T follicular helper cell (primary cell): ENCODE measurements at places on chromosomes 16 and 17.

DNA sequence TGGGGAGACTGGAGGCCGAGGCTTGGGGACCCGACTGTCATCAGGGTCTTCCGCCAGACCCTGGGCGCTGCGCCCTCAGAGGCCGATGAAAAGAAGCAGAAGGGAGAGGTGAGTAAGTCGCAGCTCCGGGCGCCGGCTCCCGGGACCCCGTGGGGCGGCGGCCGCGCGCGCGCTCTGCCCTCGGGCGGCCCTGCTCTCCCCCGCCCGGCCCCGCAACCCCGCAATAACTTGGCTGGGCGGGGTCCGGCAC is 392 bp upstream of the ABHD15 start:
- no peak for DNase-seq

GRCh38 chr16:24670623-24671454 is 58.6 kb upstream of the TNRC6A start:
- no peak for DNase-seq

DNA sequence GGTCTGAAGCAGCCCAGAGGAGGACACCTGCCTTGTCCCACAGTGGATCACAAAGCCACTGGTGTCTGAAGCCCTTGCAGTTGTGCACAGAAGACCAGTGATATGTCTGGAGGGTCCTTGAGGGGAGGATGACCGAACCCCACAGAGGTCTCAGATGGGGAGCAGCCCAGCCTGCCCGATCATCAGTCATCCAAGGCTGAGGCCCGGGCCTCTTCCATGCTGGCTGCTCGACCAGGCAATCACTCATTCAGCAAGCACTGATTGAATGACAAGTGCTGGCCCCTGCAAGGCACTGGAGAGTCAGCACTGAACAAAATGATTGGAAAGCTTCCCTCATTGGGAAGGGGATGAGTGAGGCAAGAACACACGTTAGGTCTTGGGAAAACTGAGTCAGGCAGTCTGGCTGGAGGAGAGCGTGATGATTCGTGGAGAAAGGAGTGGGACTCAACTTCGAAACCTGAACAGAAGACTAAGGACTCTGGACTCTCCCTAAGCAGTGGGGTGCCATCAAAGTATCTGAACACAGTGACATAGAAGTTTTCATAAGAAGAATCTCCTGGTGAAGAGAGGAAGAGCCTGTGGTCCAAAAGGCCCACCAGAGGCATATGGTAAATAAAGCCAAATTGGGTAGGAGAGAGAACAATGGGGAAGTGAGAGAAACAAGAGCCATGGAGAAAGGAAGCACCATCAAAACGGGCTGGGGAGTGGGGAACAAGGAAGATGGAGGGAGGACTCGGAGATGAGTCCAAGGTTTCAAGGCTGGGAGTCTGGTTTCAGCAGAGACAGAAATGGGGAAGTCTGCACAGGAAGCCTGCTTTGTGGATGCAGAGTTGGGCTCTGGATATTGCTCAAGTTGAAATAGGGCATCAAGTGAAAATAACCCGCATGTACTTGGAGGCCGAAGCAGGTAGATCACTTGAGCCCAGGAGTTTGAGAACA is 10.2 kb downstream of the PIK3R5 start:
- DNase-seq = no peak

DNA sequence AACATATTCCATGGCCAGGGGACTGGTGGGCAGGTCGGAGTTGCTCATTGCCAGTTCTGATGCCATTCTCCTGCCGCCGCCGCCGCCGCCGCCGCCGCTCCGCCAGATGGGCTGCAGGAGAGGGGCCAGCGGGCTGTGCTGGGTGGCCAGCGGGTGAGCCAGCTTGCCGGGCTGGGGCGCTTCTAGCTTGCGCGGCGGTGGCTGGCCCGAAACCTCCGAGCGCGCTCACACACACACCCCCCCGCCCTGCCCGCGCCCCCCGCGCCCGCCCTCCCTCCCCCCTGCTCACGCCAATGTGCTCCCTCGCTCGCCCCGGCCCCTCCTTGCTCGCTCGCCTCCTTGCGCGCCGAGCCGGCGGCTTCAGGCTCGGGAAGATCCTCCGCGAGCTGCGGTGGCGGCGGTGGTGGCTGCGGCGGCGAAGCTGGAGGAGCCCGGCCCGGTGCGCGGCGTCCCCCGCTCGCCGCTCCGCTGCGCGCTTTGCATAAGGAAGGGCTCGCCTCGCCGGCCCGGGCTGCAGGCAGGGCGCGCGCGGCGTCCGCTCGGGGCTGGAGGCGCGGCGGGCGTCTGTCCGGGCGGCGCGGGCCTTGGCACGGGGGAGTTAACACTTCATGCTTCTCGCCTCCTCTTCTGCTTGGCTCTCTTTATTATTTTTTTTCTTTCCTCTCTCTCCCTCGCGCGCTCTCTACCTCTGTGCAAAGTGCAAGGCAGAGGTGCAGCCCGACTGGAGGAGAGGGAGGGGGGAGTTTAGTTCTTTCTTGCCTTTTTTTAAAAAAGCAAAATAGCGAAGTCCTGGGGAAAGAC is 500 bp downstream of the MAF start:
- DNase-seq = peak; percentile 30

DNA sequence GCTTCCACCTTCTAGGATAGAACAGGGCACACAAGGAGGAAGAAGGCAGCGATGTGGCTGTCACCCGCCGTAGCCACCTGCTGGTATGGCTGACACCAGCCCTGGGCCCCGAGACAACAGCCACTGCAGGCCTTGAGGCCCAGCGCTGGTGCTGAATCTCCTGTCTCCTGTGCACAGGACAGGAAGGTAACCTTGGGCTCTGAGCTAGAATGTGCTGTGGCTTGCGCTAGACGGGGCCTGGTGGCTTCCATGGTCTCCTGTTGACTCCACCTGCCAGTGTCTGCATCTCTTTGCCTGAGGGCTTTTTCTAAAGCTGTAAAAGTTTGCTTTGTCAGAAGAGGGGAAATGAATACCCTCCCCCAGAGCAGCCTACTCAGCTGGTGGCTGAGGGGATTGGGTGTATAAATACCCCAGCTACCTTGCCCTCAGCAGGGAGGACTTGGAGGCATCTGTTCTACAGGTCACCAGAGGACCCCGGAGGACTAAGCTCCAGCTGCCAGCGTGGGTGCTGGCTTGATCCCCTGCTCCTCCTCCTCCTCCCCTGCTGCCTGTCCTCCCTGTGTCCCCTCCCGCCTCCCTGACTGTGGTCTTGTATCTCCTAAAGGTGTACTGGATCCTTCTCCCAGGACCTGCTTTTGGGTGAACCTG is 76.1 kb upstream of the SDK2 start:
- no peak for DNase-seq

DNA sequence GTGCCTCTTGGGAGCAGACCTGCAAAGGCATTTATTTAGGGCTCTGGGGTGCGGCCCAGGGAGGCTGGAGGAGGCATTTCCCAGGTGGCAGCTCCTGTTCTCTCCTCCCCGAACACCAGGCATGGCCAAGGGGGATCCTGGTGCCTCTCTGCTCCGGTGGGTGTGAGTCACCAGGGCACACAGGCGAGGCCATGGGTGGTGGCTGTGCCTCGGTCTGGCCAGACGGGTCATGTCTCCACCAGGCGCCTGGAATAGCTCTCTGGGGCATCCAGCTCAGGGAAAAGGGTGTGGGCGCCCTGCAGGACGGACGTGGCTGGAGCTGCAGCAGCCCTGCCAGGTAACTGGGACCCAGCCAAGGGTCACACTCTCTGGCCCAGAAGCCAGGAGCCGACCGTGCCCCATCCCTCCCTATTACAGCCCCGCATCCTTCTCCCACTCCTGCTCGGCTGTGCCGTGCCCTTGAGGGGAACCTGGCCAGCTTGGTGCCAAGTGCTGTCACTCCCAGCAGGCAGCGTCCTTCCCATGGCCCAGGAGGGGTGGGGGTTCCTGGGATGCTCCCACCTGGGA is 25.8 kb downstream of the SOX8 start:
- no peak for DNase-seq

GRCh38 chr16:4799171-4799855 is 3.1 kb downstream of the ROGDI start:
- no peak for DNase-seq

- DNase-seq = no peak
These were observed 11.9 kb downstream of the MCRIP1 start for GRCh38 chr17:81821147-81821546.

GRCh38 chr16:75287708-75288107 is 36.3 kb upstream of the BCAR1 start:
- no peak for DNase-seq

- DNase-seq = peak; percentile 43
These were observed 53.2 kb downstream of the NT5M start for GRCh38 chr17:17356149-17356930.

- DNase-seq = no peak
These were observed at the start of gene GSG1L for GRCh38 chr16:28063591-28064061. TSS of gene GSG1L (minus strand) at chr16:28063714. CDS start at chr16:28063424, 290 bp downstream.

GRCh38 chr16:12291989-12292759 is 315.6 kb downstream of the SNX29 start:
- no peak for DNase-seq

DNA sequence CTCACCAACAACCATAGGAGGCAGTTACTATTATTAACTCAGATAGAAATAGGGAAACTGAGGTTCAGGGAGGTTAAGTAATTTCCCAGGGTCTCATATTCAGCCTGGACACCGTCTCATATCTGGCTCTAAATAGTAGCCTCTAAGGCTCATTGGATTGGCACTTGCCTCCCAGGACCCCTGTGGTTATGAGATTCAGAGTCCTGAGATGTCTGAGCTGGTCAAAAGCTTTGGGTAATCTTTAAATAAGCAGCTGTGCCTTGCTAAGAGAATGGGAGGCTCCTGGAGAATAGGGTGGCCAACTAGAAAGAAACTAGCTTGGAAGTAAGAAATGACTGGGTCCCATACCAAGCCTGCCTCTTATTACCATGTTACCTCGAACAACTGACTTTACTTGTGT is 50.3 kb upstream of the CRHR1 start:
- no peak for DNase-seq

- no peak for DNase-seq
These were observed 317.6 kb downstream of the SEC14L1 start for GRCh38 chr17:77458202-77459017.

- no peak for DNase-seq
These were observed 85.8 kb downstream of the MRC2 start for GRCh38 chr17:62713086-62713881.

- no peak for DNase-seq
These were observed 29.4 kb upstream of the NUDT16L1 start for GRCh38 chr16:4663777-4664465.

- DNase-seq = no peak
These were observed 59.7 kb downstream of the RNF112 start for GRCh38 chr17:19470530-19471261.

GRCh38 chr17:7811251-7811650 is 22.8 kb upstream of the KDM6B start:
- DNase-seq = no peak

- no peak for DNase-seq
These were observed 194.4 kb downstream of the MAP2K6 start for GRCh38 chr17:69608808-69609472.

GRCh38 chr16:3654249-3654991 is at the start of gene DNASE1:
TSS of gene DNASE1 (plus strand) at chr16:3654691. CDS start at chr16:3655374, 683 bp downstream.
- peak; percentile 37 for DNase-seq

DNA sequence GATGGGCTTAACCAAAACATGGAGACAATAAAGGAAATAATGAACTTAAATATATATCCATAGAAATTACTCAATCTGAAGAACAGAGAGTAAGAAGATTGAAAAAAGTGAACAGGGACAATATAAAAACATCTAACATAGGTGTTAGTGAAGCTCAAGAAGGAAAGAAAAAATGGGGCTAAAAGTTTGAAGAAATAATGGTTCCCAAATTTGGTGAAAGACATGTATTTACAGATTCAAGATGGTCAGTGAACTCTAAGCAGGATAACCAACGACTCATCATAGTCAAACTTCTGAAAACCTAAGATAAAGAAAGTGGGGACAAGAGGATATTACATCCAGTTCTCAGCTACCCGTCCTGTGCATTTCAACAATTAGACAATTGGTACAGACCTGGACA is 22.6 kb downstream of the SDK2 start:
- DNase-seq = no peak

- no peak for DNase-seq
These were observed 907 bp upstream of the ESRP2 start for GRCh38 chr16:68236826-68237242.

- DNase-seq = no peak
These were observed 5.1 kb downstream of the RHBDF1 start for GRCh38 chr16:67183-67791.

DNA sequence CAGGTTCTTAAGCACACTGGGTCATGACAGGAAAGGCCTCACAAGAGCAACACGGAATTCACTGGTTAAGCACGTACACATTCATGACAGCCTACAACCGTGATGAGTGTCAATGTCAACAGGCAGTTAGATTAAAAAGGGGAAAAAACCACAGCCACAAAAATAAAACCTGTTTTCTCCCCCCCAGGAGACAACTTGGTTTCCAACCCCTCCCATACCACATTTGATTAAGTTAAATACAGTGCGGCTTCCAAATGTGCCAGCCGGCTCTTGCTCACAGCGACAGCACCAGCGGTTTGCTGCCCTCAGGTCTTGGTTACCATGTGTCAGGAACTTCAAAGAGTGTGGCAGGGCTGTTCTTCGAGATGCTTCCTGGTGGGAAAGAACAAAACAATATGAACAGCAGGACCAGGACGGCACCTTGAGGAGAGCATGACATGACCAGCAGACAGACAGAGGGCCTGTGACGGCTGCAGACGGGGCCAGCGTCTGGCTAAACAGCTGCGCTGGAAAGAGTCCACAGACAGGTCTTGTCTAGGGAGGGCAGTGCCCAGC is 193.6 kb downstream of the PARN start:
- no peak for DNase-seq
